Astrocyte of the spinal cord (primary cell): ENCODE measurements at places on chromosomes 6 and 20.

DNA sequence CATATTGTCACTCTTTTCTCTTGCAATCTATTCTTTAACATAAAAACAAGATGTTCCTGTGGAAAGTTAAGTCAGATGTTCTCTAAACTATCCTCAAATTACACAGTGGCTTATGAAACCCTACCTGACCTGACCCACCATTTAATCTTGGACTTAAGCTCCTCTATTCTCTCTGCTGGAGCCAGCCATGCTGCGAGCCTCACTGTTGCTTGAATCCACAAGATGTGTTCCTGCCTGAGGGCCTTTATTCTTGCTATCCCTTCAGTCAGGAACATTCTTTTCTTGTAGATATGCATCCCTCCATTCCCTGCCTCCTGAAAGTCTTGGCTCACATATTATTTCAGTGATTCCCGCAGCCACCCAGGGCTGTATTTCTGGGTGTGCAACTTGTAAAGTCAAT is 283.2 kb downstream of the EPHA7 start:
- DNase-seq = no peak

DNA sequence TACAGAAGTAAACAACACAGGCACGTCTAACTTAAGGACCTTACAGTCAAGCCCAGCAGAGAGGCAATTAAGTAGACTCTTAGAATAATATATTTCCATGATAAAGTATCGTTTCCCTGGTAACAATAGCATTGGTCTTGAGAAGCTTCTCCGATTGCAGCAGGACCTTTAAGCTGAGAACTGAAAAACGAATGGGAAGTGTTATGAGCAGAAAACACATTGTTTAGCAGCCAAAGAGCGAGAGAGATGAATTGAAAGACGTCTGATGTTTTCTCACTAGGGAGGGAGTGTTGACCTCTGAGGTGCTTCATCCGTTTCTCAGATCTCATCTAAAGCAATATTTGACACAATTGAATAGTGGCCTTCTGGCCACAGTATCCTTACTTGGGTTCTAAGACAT is 855 bp downstream of the BYSL start:
- no peak for DNase-seq

DNA sequence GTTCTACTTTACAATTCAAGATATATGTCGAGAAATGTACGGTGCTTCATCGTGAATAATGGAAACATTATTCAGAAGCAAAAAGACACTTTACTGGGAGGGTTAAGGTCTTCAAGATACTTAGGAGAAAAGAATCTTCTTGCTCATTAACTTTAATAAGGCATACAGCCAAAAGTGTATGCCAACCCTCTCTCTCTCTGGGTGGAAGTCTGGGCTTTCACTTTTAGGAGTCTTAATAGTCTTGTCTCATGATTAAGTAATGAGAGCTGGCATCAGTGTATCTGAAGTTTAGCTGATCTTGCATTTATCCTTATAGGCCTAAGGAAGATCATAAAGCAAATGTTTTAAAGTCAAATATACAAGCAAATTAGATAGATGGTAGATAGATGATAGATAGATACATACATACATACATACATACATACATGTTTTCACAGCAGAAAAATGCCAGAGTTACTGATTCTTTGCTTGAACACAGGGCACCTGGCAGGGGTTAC is 21.5 kb downstream of the OLIG3 start:
- no peak for DNase-seq

- DNase-seq = no peak
Measured at GRCh38 chr20:59451066-59451630, 150.7 kb downstream of the EDN3 start.

DNA sequence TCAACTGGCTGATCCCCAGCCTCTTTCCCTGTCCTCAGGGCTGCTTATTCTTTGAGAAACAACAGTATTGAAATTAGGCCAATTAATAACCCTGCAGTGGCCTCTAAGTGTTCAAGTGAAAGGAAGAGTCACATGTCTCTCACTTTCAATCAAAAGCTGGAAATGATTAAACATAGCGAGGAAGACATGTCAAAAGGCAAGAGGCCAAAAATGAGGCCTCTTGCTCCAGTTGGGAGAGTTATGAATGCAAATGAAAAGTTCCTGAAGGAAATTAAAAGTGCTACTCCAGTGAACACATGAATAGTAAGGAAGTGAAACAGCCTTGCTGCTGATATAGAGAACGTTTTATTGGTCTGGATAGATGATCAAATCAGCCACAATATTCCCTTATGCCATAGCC is 131.5 kb downstream of the MACROD2 start:
- no peak for DNase-seq

DNA sequence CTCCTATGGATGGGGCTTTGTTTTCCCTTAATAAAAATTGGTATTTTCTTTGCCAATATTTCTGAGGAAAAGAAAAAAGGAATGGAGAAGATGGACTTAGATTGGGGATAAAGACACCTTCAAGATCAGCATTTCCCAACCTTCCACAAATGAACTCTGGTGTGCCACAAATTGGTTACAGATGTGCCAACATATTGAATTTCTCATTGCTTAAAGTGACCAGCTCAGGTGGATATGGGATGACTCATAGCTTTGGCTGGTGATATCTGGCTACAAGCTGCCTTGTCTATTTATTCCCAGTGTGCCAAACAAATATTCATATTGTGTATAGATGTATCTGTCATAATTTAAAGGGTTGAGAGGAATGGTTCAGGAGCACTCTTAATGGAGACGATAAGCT is 32.5 kb downstream of the THEMIS start:
- DNase-seq = no peak

GRCh38 chr6:119950681-119951080 is 601.1 kb upstream of the MAN1A1 start:
- no peak for DNase-seq

GRCh38 chr6:169583886-169584541 is 117.8 kb downstream of the WDR27 start:
- no peak for DNase-seq

- DNase-seq = no peak
Measured at GRCh38 chr20:63752411-63753101, 13.0 kb downstream of the SLC2A4RG start.
